Smooth muscle cell of the brain vasculature (primary cell): ENCODE measurements at places on chromosomes 7 and 10.

- no peak for DNase-seq
Observed at GRCh38 chr7:41566581-41566980, 136.3 kb downstream of the INHBA start.

DNA sequence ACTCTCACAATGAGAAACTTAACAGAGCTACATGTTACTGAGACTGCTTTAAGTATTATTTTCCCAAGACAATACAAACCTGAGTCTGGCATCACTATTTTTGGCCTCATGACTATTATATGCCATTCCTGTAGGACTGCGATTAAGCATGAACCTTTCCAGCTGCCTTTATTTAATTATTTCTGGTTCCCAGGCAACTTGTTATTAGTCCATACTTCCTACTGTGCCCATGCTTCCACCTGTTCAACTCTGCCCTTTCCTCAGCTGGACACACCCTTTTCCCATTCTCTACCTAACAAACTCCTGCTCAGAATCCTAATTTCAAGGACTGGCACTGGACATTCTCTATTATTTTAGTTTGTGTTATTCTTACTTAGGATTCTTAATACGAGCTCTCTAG lies 8.1 kb upstream of the CROT start:
- DNase-seq, result no peak

DNA sequence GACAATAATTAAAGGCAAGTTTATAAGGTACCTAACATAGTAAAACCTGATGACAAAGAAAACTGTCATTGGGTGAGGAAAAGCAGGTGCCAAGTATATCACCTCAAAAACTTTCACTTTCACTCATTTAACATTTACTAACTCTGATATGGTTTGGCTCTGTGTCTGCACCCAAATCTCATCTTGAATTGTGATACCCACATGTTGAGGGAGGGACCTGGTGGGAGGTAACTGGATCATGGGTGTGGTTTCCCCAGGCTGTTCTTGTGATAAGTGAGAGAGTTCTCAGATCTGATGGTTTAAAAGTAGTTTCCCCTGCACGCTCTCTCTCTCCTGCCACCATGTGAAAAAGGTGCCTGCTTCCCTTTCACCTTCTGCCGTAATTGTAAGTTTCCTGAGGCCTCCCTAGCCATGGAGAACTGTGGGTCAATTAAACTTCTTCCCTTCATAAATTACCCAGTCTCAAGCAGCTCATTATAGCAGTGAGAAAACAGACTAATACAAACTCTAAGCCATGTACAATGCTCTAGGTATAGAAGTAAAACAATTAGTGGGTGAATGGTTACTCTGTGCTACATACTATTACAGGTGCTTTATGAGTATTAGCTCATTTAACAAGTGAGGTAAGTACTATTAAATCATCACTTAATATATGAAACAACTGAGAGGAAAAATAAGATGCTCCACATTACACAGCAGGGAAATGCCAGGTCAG lies 199.0 kb downstream of the CHCHD3 start:
- no peak for DNase-seq

- DNase-seq, result no peak
Observed at GRCh38 chr10:29712108-29712507, 77.3 kb upstream of the SVIL start.

GRCh38 chr7:83541187-83541960 lies 107.6 kb downstream of the SEMA3E start:
- no peak for DNase-seq

DNA sequence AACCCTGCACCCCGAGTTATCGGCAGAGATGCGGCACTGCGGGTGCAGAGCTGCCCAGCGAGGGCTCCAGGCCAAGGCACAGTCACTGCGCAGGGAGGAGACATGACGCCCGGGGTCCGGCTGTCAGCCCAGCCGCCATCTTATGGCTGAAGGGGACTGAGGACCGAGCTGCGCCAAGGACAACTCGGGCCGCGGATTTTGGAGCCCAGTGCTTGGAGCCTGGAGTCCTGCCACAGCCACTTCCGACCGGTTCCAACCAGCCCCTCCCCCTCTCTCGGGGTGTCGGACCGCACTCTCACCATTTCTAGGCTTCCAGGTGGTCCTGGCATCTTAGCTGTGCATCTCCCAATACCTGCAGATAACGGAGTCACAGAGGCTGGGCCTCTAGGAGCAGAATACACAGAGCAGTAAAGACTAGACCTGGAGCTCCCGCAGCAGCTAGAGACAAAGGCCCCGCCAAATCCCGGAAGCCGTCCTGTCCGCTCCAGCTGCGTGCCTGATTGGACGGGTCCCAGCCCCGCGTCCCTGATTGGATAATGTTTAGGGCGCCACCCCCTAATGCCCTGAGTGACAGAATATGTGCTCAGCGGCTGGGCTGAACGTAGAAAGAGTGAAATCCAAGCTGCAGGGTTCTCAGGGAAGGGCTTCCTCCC lies at the start of gene ZNF680:
ZNF680 (minus strand) TSS at position 446 of the 653 bp plus-strand sequence; CDS start at position 329, 117 bp downstream.
- peak; percentile 86 for DNase-seq

DNA sequence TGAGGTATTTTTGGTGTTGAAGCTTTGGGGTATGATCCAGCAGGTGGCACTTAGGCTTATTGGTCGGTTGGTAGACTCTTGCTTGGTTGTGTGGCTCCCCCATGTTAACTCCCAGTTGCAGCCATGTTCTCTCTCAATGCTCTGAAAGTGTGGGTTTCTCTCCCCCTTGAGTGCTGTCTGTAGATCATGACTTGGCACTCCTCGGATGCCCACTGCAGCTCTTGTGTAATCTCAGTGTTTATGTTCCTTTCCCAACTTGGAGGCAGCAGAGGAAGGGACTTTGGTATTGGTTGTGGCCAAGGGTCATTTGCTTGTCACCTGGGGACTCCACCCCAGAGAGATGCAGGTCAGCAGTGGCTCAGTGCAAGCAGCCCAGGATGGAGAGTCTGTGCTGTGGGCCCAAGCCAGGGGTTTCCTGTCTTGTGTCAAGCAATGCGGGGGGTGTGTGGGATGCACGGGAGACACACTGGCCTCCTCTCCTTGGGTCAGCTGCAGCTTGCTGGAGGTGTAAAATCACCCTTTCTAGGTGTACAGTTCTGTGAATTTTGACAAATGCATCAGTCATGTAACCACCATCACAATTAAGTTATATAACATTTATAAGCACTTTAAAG lies 36.9 kb downstream of the PIK3CG start:
- DNase-seq, result no peak
